ENCODE measurements at places on chromosomes 11 and 22. TPM values are rescaled to one million over a fixed set of nuclear protein-coding genes. Genes with fewer than 3 reads are reported as not detected.

- peaks cover 15% of the 10 kb centered on the region for H3K27me3 ChIP-seq
- DNase-seq: no peak
- peak overlapping the region; percentile 9 for H3K27ac ChIP-seq
- H3K36me3 ChIP-seq: peaks cover 8% of the 10 kb centered on the region
Measured at GRCh38 chr11:35134403-35135148, 4.4 kb upstream of the CD44 start.

GRCh38 chr22:29268511-29269229 is 602 bp downstream of the EWSR1 start:
- DNase-seq: peak; percentile 61
- H3K27ac ChIP-seq: peak overlapping the region; percentile 100
- H3K27me3 ChIP-seq: no peaks in the 10 kb centered on the region
- H3K4me1 ChIP-seq: peaks cover 49% of the 10 kb centered on the region
- peak overlapping the region; percentile 91 for H3K4me3 ChIP-seq

DNA sequence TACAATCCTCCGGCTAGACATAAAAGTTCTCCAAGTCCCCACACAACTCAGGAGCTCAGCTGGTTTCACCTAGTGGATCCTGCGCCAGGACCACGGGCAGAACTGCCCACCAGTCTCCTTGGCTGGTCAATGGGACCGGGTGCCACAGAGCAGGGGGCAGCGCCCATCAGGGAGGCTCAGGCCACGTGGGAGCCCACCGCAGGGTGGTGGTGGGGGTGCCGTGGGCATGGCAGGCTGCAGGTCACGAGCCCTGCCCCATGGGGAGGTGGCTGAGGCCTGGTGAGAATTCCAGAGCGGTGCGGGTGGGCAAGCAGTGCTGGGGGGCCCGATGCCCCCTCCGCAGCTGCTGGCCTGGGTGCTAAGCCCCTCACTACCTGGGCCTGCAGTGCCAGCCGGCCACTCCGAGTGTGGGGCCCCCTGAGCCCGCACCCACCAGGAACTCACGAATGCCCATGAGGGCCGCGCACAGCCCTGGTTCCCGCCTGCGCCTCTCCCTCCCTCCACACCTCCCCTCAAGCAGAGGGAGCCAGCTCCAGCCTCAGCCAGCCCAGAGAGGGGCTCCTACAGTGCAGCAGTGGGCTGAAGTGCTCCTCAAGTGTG is 1091.9 kb upstream of the TENM4 start:
- H3K27me3 ChIP-seq: no peaks in the 10 kb centered on the region
- DNase-seq: no peak
- no peak overlapping the region for H3K27ac ChIP-seq
- no peak overlapping the region for H3K4me3 ChIP-seq

MS4A14 gene
- total RNA-seq: not detected

DNA sequence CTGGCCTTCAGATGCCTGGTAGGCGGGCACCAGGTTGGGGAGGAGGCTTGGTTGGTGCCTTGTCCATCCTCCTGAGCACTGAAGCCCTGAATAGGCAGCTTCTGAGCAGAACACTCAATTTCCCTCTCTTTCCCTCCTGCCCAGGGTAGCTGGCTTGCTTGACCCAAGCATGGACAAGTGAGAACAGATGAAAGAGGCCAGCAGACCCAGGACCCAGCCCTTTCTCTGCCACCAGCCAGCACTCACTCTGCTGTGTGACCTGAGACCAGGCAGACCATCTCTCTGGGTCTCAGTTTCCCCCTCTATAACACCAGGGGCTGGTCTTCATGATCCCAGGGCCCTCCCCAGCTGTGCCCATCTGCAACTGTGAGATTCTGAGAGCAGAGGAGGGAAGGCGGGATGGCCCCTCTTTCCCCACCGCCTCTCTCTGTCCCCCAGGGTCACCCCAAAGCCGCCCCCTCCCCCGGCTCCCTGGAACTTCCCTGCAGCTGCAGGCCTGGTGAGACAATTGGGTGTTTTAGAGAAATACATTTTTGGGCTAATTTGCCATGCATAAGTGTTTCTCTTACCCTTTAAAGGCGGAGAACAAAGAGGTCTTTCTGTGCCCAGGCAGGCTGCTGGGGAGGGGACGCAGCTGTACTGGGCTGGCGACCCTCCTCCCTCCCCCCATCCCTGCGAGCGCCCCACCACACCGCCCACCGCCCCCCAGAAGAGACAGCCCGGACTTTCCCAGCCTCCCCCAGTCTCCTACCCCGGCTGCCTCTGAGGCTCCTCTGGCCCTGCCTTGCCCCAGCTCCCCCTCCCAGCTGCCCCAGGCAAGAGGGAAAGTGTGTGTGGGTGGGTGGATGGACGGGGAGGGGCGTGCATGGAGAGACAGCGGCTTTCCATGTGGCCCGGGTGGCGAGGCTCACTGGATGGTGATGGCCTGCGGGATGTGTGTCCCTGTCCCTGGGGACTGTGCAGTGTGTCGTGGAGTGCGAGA is 30.8 kb upstream of the PICK1 start:
- no peaks in the 10 kb centered on the region for H3K27me3 ChIP-seq
- H3K4me1 ChIP-seq: no peaks in the 10 kb centered on the region
- H3K36me3 ChIP-seq: no peaks in the 10 kb centered on the region
- no peak for DNase-seq
- no peak overlapping the region for H3K4me3 ChIP-seq
- H3K27ac ChIP-seq: no peak overlapping the region

- no peak overlapping the region for H3K4me3 ChIP-seq
- no peak overlapping the region for H3K27ac ChIP-seq
- peaks cover 4% of the 10 kb centered on the region for H3K27me3 ChIP-seq
- H3K4me1 ChIP-seq: no peaks in the 10 kb centered on the region
Measured at GRCh38 chr22:35488513-35488912, 52.1 kb upstream of the RASD2 start.

DNA sequence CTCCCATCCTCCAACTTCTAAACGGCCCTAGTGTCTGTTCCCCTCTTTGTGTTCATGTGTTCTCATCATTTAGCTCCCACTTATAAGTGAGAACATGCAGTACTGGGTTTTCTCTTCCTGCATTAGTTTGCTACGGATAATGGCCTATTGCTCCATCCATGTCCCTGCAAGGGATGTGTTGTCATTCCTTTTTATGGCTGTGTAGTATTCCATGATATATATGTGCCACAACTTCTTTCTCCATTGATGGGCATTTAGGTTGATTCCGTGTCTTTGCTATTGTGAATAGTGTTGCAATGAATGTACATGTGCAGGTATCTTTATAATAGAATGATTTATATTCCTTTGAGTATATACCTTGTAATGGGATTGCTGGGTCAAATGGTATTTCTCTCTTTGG is 5.6 kb upstream of the SMIM38 start:
- no peak overlapping the region for H3K4me3 ChIP-seq
- H3K27ac ChIP-seq: no peak overlapping the region
- H3K27me3 ChIP-seq: peaks cover 5% of the 10 kb centered on the region

- no peak overlapping the region for H3K27ac ChIP-seq
- peaks cover 2% of the 10 kb centered on the region for H3K36me3 ChIP-seq
- H3K4me1 ChIP-seq: no peaks in the 10 kb centered on the region
Measured at GRCh38 chr22:30732426-30732825, 37.8 kb downstream of the OSBP2 start.

DNA sequence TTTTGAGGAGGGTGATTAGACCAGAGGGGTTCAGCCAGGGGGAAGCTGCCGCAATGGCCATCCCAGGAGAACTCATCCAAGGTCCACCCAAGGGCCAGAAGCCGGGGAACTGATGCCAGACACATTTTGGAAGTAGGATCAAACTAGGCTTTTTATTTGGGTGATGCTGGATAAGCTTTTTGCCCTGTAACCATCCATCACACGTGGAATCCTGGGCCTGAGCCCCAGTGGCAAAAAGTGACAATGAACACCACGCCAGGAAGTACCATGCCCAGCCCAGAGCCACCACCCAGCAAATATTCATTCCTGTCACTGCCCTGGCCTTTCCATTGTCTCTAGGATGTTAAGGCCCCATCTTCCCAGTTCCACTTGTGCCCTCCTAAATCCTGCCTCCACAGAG is 85.9 kb downstream of the ZC3H12C start:
- peaks cover 9% of the 10 kb centered on the region for H3K4me1 ChIP-seq
- peak; percentile 21 for DNase-seq
- no peaks in the 10 kb centered on the region for H3K27me3 ChIP-seq
- no peak overlapping the region for H3K4me3 ChIP-seq
- H3K36me3 ChIP-seq: no peaks in the 10 kb centered on the region
- no peak overlapping the region for H3K27ac ChIP-seq

- peaks cover 4% of the 10 kb centered on the region for H3K4me1 ChIP-seq
- H3K27ac ChIP-seq: no peak overlapping the region
- H3K27me3 ChIP-seq: peaks cover 20% of the 10 kb centered on the region
- no peak overlapping the region for H3K4me3 ChIP-seq
- no peaks in the 10 kb centered on the region for H3K36me3 ChIP-seq
Measured at GRCh38 chr11:13030857-13031256, 21.7 kb downstream of the RASSF10 start.

DNA sequence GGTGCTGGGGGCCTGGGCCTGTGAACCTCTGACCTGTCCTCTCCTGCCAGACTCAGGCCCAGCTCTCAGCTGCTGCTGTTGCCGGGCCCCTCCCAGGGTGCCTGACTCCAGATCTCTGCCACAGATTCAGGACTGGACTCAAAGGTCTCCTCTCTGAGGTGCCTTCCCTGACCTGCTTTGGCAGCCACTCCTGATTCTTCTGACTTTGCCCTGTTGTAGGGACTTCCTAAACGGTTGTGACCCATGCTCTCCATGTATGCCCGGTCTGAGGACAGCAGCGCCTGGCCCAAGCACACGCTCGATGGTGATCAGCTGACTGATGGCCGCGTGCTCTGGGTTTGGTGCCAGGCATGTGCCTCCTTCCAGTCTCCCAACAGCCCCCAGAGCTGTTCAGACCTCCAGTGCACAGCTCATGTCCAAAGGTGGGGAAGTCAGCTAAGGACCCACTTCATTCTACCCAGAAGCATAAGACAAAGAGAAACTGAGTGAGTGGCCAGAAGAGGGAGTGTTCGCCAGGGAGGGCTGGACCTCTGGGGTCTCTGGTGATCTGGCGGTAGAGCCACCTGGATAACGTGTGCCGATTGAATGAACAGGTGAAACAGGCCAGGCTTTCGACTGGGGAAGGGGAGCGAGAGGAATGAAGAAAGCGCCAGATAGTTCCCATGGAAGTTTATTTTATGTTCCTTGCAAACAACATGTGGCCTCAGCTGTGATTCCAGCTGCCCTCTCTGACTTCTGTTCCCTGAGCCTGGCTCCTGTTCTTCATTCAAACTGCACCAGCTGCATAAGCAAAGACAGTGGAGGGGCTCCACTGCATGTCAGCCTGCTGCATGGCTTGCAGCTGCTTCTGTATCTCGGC is 8.1 kb upstream of the TOP3B start:
- no peaks in the 10 kb centered on the region for H3K36me3 ChIP-seq
- no peaks in the 10 kb centered on the region for H3K4me1 ChIP-seq
- H3K4me3 ChIP-seq: no peak overlapping the region
- no peaks in the 10 kb centered on the region for H3K27me3 ChIP-seq
- H3K27ac ChIP-seq: no peak overlapping the region

OR5T3 gene
- not detected for total RNA-seq

Data from activated CD8-positive, alpha-beta memory T cell treated with anti-CD3 and anti-CD28 coated beads, Interleukin-2, amount 10 ng/mL, durations not matched to agents 7 days and 5 days (primary cell).